Occipital lobe (tissue), 3 donors: ENCODE measurements at places on chromosomes 16 and 17.

- no peak for DNase-seq
These were observed 179.3 kb downstream of the SEC14L1 start for GRCh38 chr17:77320044-77320440.

- no peak for DNase-seq
These were observed 92.6 kb upstream of the ASIC2 start for GRCh38 chr17:33385713-33386112.

DNA sequence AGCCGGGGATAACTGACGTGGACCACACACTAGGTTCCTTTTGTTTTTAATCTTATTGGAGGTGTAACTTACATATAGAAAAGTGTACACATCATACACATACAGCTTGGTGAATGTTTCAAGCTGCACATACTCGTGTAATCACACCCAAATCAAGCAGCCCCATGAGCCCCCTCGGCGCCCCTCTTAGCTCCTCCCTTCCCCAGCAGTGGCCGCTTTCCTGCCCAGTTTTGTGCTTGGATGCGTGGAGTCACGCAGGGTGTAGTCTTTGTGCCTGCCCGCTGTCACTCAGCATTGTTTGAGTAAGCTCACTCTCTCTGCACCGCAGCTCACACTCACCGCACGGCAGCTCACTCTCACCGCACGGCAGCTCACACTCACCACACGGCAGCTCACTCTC is 151.7 kb upstream of the CHMP6 start:
- DNase-seq: no peak

DNA sequence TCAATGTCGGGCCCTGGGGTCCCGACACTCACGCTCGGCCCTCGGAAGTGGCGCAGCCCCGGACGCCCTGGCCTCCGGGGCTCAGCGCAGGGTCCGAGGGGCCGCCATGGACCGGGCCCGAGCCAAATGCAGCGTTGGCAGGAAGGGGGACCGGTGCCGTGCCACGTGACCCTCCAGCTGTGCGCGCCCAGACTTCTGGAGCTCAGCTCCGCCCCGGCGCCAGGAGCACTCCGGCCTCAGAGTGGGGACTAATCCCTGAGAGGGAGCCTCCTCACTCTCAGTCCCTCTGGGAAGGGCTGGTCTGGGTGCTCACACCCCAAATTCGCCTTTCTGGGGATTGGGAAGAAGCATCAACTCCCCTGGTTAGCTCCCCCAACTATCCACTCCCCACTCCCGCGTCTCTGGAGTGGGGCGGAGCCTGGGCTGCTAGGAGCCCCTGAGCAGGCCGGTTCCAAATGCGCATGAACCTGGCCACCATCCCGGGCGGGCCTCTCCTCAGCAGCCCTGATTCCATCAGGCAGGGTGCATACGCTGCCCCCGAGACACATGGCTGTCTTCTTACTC is at the start of gene B3GNT9:
B3GNT9 (minus strand) TSS at position 166 of the 564 bp plus-strand sequence. CDS start 513 bp downstream, outside the sequence.
- DNase-seq: no peak

DNA sequence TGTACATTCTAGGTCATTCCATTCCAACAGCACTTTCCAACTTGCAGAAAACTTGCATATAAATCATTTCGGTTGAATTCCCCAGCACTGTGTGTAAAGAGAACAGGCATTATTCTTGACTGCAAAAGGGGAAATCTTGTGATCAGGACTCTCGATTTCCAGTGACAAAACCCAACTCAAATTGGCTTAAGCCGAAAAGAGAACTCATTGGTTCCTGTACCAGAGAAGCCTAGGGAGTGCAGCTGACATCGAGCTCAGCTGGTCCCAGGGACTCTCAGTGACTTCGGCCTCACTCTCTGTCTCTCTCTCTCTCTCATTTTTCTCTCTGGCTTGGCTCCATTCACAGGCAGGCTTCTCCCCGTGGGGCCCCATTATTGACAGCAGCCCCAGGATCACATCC is 30.7 kb downstream of the CD300LF start:
- DNase-seq: no peak

DNA sequence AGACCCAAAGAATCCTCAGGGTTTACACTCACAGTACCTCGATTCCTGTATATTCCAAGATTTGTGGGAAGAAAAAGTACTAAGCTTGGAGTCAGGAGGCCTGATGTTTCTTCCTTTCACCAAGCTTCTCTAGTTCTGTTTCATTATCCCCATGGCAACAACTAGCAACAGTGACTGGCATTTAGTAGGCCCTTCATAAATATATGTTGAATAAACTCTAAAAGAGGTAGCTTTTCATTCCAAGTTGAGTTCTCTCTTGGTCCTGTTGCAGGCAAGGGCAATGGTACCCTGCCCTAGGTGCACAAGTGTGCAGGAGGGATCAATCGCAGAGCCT is 527 bp upstream of the UBE2Z start:
- no peak for DNase-seq

GRCh38 chr16:31371619-31372484 is 16.9 kb downstream of the ITGAX start:
- no peak for DNase-seq

GRCh38 chr17:74260525-74260850 is 13.5 kb upstream of the DNAI2 start:
- DNase-seq: no peak

GRCh38 chr17:29929006-29929532 is 959 bp downstream of the SSH2 start:
- no peak for DNase-seq

GRCh38 chr16:87706278-87707000 is 59.3 kb downstream of the KLHDC4 start:
- DNase-seq: no peak

- DNase-seq: no peak
These were observed 3.2 kb downstream of the CCR7 start for GRCh38 chr17:40561871-40562611.

DNA sequence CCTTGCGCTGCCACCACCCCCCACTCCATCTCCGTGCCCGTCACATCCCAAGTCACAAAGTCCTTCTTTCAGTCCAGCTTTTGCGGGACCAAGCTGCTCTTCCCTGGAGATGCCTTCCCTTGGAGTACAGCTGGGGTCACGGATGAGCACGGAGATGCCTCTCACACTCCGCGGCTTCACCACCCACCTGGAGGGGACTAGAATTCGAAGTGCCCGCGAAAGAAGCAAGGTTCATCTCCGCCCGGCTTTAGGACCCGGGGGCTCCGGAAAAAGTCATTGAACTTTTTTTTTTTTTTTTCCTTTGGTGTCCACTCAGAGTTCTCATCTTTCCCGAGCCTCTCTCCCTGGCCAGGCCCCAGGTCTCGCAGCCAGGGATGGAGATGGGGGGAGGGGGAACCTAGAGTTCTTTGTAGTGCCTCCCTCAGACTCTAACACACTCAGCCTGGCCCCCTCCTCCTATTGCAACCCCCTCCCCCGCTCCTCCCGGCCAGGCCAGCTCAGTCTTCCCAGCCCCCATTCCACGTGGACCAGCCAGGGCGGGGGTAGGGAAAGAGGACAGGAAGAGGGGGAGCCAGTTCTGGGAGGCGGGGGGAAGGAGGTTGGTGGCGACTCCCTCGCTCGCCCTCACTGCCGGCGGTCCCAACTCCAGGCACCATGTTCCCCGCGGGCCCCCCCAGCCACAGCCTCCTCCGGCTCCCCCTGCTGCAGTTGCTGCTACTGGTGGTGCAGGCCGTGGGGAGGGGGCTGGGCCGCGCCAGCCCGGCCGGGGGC is at the start of gene FKBP10:
FKBP10 (plus strand) TSS at position 624 of the 771 bp plus-strand sequence; CDS start at position 655, 31 bp downstream.
- DNase-seq: no peak

GRCh38 chr17:73851091-73851490 is 206.8 kb upstream of the SDK2 start:
- DNase-seq: no peak

GRCh38 chr17:4823373-4824089 is 9.6 kb upstream of the MINK1 start:
- DNase-seq: no peak

DNA sequence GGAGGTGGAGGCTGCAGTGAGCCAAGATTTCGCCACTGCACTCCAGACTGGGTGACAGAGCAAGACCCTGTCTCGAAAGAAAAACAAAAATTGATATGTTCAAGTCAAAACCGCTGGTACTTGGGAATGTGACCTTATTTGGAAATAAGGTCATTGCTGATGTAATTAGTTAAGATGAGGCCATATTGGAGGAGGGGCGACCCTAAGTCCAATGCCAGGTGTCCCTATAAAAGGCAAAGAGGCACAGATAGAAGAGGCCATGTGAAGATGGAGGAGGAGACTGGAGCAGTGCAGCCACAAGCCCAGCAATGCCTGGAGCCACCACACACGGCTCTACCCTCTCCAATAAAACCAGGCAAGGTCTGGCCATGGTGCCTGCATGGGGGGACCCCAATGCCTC is 50.8 kb upstream of the JPH3 start:
- DNase-seq: no peak

DNA sequence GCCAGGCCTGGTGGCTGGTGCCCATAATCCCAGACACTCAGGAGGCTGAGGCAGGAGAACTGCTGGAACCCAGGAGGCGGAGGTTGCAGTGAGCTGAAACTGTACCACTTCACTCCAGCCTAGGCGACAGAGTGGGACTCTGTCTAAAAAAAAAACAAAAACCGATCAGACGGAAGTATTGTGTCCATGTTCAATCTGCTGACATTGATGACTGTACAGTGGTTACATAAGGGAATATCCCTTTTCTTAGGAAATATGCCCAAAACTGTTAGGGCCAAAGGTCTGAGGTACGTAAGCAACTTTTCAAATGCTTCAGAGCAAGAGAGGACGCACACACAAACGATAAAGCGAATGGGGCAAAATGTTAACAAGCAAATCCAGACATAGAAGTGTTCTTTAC is 69.8 kb upstream of the DNAH17 start:
- DNase-seq: no peak

- DNase-seq: no peak
These were observed 3.9 kb downstream of the TRPV2 start for GRCh38 chr17:16419074-16419928.

DNA sequence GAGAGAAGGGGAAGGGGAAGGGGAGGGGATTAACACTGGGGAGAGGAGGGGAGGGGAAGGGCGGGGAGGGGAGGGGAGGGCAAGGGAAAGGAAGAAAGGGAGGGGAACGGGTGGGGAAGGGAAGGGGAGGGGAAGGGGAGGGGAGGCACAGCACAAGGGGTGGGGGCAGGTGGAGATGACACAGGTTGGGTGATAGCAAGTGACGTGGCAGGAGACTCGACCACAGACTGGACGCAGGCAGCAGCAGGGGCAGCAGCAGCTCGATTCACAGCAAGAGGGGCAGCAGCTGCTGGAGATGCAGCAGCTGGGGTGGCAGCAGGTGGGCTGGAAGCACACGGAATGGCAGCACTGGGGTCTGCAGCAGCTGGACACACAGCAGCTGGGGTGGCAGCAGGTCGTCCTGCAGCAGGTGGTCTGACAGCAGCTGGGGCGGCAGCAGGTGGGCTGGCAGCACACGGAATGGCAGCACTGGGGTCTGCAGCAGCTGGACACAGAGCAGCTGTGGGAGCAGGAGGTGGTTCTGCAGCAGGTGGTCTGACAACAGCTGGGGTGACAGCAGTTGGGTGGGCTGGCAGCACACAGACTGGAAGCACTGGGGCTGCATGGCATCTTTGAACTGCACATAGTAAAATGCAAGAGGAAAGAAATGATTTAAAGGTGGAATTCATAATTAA is at the start of gene KRTAP4-16:
KRTAP4-16 (minus strand) TSS at position 624 of the 674 bp plus-strand sequence; CDS start at position 624, 0 bp downstream.
- DNase-seq: no peak

DNA sequence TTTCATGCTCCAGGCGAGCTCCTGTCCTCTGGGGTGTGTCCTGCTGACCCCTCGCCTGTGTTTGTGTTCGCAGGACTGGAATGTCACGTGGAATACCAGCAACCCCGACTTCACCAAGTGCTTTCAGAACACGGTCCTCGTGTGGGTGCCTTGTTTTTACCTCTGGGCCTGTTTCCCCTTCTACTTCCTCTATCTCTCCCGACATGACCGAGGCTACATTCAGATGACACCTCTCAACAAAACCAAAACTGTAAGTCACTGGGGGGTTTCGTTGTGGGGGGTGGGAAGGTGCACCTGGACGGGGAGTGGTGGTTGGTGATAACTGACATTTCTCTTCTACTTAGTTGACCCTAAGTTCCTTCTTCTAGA is 58.3 kb downstream of the ABCC1 start:
- DNase-seq: no peak

- DNase-seq: no peak
These were observed 7.6 kb downstream of the SGCA start for GRCh38 chr17:50173335-50173941.

- no peak for DNase-seq
These were observed 25.1 kb upstream of the SLC47A1 start for GRCh38 chr17:19508577-19508867.

DNA sequence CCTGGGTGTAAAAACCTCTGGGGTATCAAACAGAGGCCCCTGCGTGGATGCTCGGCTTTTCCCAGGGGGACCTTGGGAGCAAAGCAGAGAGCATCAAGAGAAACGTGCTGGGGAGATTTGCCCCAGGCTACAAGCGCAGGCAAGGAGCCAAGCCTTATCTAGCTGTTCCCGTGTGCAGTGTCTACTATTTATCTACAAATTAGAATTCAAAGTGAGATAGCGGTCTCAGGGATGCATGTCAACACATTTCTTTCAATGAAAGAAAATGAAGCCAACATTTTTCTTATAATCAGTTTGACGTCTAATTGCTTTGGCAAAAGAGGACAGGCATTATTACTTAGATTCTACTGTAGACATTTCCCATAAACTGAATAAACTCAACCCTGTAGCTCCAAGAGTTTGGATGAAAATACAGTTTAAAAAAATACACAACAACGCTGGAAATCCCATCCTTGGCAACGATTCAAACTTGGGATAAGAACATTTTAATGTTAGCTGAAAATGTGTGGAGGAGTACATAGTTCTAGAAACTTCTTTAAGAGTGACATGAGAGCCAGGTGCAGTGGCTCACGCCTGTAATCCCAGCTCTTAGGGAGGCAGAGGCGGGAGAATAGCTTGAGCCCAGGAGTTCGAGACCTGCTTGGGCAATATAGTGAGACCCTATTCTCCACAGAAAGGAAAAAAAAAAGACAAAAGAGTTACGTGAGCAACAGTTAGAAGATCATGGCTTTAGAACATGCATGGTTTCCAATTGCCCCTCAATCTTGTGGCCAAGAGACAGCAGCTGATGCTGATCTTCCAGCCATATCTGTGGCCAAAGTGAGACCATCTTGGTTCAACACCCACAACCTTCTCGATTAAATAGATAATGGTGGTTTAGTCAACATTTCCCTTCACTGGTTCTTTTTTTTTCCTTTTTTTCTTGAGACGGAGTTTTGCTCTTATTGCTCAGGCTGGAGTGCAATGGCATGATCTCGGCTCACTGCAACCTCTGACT is 7.2 kb downstream of the SPNS3 start:
- no peak for DNase-seq

GRCh38 chr16:81714583-81714982 is 64.5 kb upstream of the PLCG2 start:
- no peak for DNase-seq

DNA sequence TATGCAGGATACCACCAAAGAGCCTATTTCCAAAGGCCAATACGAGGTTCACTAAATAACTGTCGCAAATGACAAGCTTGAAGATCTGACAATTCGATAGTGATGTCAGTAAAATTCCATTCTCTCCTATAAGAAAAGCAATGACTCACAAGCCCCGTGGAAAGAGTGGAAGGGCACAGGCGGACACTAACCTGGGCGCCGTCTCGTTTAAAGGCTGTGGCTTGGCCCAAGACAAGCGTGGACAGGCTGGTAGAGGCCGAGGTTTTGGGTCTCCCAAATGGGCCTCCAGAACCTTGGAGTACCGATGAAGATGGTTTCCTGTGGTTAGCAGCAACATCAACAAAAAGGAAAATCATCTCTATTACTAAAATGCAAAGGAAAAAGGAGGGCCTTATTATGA is 16.5 kb upstream of the SLC38A8 start:
- DNase-seq: no peak

- DNase-seq: no peak
These were observed 3.6 kb downstream of the IRF8 start for GRCh38 chr16:85902366-85903155.

GRCh38 chr17:5045496-5045895 is 10.3 kb upstream of the SLC52A1 start:
- DNase-seq: no peak
